Breast epithelium (tissue), 4 donors: ENCODE measurements at places on chromosomes 5 and 9.

GRCh38 chr9:811106-811531 is 30.4 kb upstream of the DMRT1 start:
- DNase-seq: no peak

- DNase-seq: no peak
Observed at GRCh38 chr5:145903113-145903512, 30.3 kb upstream of the GRXCR2 start.

DNA sequence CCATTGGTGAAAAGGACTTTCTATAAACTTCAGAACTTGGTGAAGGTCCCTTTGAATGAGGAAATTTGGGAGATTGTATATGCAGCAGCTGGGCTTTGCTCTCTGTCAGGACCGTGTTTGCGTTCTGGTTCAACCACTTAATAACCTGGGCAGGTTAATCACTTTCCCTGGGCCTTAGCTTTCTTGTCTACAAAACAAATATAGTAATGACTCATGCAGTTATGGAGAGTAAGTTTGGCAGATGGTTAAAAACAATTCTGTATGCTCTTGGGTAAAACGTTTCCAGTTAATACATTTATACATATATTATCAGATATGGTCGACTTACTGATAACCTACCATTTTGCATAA is 197.0 kb downstream of the ARHGEF28 start:
- DNase-seq: no peak

- DNase-seq: no peak
Observed at GRCh38 chr5:42656651-42657015, 100.0 kb upstream of the CCDC152 start.

- no peak for DNase-seq
Observed at GRCh38 chr5:72006361-72006760, 100.9 kb upstream of the MAP1B start.

- no peak for DNase-seq
Observed at GRCh38 chr5:73233461-73234203, 60.6 kb downstream of the TMEM174 start.

DNA sequence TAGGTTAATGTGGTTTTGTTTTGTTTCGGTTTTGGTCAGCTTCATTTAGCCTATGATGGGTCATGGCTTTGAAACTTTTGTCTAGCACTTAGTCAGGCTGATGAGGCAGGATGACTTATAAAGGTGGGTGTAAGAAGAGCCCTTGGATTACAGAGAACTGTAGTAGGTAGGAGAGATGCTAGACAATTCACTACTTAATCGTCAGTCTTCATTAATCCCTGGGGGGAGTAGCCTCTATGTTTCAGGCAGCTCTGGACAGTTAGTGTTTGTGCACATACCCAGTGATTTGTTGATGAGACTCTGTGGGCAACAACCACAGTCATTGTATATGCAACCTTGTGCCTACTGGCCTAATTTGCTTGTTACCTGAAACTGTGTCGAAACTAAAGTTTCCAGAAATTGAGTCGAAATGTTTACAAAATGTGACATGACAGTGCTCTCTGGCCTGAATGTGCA is 113.3 kb downstream of the MTREX start:
- no peak for DNase-seq

DNA sequence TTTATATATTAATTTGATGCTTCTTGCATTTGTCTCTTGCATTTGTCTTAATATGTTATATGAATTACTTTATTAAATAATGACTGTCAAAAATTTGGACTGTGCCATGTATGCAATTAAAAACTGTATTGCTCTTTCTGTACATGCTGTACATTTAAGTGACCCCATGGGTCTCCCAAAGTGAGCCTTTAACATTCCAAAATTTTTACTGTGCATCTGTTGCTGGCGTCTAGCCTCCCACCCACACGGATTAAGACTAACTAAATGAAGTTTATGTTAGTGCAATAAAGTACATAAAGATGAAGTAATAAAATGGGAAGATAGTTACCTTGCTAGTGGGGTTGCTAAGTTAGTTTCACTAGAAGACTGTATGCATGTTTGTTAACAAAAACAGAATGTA is 48.5 kb downstream of the ADAMTS19 start:
- no peak for DNase-seq

DNA sequence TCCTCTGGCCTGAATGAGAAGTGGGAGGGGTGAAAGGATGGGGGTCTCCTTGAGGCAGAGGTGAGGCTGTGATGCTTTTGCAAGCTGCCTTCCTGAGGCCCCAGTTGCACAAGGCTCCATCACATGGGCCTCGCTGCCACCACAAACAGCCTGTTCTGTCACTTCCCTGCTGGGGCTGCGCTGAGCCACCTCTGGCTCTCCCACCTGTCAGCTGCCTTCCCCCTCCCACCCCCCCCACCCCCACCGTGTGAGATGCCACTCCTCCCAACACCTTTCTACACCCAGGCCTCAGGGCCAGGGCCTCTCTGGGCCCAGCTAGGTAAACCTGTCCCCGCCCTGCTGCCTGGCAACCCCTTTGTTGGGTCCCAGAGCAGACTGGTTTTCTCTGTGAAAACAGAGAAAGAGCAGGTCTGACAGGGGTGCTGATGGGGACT is 4.5 kb upstream of the PDLIM4 start:
- peak; percentile 61 for DNase-seq

DNA sequence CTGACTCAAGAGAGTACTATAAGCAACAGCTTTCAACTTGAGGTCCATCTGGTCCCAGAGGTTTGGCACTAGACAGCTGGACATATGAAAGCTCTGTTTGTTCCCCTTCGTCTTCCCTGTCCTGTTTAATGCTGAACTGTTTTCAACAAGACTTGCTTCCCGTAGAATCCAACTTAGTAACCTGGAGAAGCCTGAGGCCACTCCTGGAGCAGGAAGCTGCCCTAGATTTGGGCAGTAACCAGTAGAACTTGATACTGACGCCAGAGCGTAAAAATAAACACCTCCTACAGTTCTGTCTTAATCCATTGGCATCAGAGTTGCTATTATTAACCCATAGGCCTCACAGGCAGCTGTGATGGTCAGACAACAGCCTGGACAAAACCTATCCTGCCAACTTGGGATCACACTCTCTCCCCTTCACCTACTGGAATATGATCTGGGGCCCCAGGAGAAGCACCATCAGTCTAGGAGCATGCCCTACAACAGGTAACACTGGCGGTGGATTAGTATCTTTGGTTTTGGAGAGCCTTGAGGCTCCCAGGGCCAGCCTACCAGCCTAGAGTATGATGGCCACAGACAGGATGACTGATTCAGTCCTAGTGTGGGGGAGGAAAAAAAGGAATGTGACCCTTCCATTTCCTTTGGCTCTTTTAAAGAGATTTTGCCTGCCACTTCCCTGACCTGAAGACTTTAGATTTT is 29.2 kb downstream of the RUSC2 start:
- no peak for DNase-seq

DNA sequence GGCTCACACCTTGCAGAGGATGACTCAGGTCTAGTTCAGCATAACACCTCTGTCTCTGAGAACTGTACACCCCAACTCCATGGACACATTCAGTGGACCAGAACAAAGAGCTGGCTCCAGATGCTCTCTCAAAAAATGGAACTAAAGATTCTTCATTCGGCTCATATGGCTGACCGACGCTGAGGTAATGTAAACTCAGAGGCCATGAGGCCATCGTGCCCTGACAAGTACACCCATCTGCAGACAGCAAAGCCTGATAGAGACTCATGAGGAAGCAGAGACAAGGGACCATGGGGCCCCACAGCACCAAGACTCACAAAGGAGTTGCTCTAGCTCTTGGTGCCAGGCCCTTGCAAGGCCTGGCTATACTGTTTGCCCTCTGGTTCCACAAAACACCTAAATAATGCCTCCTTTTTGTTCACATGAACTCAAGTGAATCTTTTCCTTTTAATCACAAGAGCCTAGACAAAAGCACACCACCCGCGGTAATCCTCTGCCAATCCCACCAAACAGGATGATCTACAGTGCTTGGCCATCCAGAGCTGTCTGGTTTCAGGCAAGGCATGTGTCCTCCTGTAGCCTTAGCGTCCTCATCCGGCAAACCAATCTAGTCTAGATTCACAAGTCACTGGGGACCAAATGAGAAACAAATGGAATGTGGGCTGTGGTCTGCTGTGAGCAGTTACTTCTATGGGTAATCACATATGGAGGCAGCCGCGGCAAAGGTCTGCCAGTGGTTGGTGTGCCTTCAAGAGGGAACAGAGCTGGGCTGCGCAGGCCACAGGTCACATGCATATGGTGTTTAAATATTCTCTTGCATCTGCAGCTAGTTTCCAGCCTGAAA is 22.7 kb downstream of the MED27 start:
- no peak for DNase-seq

GRCh38 chr9:77210116-77210515 is 32.8 kb downstream of the VPS13A start:
- no peak for DNase-seq

GRCh38 chr9:90141723-90142122 is 500.9 kb downstream of the DIRAS2 start:
- no peak for DNase-seq

DNA sequence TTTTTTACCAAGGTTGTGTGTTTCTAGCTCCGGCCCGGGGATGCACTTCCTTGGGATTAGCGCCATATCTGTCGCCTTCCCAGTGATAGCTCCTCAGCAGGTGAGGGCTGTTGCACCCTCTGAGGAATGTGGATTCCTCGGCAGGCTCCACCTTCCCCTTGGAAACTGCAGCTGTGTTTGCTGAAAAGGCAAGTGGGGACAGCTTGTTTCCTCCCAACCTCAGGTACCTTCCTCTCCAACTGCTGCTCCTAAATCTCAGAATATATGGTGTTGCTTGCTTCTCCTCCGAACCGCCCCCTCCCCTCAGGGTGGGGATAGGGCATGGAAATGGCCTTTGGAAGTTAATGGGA is 1.3 kb downstream of the SLC1A1 start:
- DNase-seq: no peak

DNA sequence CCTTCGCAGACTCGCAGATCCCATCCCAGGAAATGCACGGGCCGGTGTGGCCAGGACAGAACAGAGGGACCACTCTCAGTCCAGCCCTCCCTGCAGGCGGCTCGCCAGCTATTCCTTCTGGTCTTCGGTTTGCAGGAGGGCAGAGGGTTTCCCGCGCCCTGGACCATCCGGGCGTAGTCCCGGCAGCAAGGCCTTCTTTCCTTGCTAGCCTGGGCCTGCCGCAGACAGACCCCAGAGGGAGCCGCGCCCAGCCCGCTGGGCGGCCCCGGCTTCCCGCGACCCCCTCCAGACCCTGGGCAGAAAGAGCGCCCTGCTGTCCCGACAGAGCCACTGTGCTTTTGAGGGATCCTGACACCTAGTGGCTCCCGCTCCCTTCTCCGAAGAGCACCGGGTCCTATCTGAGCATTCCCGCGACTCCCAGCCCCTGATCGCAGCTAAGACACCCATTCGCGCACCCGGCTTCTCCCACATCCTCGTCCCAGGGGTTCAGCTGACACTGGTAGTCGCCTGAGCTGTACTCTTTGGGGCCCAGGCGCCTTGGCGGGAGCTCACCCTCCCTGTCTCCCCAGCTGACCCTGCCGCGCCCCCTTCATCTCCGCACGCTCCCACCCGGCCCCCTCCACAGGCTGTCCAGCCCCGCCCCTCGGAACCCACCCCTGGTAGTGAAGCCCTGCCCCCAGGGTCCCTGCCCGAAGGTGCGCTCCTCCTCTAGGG is 1.1 kb downstream of the CFAP90 start:
- DNase-seq: no peak

DNA sequence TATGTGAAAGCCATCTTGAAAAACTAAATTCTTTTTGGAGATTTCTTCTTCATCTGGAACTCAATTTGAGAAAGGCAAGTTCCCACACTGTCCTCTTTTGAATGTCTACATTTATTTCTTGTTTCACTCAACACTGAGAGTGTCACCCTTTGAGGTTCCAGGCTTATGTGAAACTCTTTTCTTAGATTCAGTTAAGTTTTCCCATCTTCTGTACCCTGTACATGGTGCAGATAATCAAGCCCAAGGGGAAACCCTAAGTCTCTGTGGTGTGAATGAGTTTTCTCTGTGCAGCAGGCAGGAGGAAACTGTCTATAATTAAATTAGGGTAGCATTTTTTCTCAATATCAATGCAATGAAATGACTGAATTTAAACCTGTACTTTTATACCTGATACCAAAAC is 72.3 kb upstream of the PRLR start:
- DNase-seq: no peak

DNA sequence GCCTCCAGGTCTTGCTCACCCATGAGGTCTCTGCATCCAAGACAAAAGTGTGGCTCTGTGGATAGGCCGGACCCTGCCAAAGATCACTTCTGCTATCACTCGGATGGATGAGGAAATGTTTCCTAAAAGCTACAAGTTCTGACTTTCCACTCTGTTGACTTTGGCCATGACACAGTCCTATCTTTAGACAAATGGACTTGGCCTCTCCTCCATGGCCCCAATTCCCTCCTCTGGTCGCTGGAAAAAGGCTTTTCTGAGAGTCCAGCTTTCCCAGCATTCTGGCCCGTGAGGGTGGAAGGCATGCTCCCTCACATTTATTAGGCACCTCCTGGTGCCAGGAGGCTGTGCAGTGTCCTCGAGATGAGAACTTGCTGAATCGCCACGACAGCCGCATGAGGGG is 83.1 kb downstream of the COL27A1 start:
- no peak for DNase-seq

DNA sequence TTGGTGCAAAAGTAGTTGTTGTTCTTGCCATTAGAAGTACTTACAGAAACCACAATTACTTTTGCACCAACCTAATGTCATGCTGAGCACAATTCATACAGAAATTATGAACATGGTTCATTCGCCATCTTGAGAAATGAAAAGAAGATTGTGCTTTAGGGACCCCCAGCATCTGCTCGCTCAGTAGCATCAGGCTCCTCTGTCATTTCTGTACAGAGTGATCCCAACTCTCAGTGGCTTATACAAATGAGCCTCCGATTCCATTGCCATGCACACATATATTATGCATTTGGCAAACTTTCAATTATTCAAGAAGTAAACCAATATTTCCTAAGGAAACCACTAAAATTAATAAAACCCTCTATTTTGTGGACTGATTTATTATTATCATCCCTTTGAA is 266.2 kb downstream of the MED10 start:
- DNase-seq: no peak

- no peak for DNase-seq
Observed at GRCh38 chr5:78541086-78541654, 107.4 kb downstream of the LHFPL2 start.

DNA sequence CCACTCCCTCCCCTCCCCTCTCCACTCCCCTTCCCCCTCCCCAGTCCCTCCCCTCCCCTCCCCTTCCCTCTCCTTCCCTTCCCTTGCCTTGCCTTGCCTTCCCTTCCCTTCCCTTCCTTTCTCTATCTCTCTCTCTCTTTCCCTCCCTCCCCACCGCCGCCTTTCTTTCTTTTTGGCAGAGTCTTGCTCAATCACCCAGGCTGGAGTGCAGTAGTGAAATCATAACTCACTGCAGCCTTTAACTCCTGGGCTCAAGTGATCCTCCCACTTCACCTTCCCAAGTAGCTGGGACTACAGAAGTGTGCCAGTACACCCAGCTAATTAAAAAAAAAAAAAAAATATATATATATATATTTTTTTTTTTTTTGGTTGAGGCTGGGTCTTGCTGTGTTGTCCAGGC is 45.5 kb downstream of the IL31RA start:
- no peak for DNase-seq

- no peak for DNase-seq
Observed at GRCh38 chr9:99721898-99722297, 99.8 kb upstream of the NR4A3 start.
